Stimulated activated CD4-positive, alpha-beta T cell treated with anti-CD3 and anti-CD28 coated beads, TNF-alpha, amount 100 ng/mL, for 48 hours (primary cell): ENCODE measurements at places on chromosomes 4 and X.

DNA sequence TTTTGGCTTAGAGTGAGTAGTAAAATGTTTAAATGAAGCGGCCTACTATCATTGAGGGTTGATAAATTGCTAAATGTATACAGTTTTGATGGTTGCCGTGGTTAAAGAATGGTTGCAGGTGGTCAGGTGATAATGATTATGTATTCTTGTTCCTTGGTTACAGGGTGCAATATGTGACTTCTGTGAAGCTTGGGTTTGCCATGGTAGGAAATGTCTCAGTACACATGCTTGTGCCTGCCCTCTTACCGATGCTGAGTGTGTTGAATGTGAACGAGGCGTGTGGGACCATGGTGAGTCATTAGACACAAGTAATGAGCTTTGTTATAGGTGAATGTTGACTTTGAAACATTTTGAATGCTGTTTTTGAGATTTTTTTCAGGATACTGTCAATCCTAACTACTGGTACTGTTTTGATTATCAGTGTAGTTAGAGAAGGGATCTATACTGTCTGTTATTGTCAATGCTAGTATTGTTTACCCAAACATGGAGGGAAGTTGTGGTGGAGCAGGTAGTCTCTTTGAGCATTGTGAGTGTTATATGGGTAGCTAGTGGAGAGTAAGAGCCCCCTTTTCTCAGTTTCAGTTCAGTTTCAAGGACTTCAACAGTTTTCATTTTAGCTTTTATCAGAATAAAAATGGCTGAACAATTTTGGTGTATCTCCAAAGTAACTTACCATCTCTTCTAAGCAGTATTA is 8.9 kb downstream of the ZNF330 start:
- no peak for DNase-seq

DNA sequence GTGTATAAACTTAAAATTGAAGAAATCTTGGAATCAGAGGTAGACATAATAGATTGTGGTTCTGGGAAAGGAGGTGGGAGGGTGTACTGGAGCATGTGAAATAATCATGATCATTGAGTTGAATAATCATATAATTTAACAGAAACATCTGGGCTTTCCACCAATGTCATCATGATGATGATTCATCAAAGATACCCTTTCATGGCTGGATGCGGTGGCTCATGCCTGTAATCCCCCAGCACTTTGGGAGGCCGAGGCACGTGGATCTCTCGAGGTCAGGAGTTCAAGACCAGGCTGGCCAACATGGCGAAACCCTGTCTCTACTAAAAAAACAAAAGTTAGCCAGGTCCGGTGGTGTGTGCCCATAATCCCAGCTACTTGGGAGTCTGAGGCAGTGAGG is 6.7 kb upstream of the RUFY3 start:
- no peak for DNase-seq

DNA sequence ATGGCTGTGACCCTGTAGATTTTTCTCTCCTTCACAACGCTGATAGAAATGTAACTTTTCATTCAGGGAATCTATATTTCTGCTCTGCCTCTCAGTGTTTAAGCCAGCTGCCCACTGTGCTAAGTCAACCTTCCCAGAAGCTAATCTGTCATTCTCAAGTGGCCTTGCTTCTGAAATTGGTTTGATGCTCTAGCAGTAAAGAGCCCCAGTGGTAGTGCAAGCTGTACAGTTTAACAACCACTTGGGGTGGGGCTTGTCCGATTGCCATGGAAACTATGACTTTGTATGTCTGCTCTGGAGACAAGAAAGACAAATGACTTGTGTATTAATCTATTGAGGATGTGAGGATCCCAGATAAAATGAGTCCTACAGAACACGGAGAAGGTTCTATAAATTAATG is 620.9 kb upstream of the GALNT7 start:
- DNase-seq: no peak

DNA sequence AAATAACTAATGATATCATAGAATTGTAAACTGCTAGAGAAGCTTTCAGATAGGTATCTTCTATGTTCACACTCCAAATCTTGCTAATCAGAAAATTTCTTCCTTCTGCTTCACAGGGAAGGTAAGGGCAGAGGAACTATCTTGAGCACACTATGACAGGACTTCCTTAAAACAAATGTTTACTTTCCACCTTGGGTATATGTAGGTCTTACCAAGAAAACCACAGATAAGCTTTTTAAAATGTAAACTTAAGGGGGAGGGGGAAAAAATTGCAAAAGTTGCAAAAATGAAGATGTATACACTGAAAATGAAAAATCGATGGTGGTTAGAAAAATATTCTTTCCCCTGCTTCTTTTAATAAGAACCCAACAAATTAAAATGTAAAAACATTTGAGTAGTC is 30.9 kb downstream of the YTHDC1 start:
- DNase-seq: no peak

DNA sequence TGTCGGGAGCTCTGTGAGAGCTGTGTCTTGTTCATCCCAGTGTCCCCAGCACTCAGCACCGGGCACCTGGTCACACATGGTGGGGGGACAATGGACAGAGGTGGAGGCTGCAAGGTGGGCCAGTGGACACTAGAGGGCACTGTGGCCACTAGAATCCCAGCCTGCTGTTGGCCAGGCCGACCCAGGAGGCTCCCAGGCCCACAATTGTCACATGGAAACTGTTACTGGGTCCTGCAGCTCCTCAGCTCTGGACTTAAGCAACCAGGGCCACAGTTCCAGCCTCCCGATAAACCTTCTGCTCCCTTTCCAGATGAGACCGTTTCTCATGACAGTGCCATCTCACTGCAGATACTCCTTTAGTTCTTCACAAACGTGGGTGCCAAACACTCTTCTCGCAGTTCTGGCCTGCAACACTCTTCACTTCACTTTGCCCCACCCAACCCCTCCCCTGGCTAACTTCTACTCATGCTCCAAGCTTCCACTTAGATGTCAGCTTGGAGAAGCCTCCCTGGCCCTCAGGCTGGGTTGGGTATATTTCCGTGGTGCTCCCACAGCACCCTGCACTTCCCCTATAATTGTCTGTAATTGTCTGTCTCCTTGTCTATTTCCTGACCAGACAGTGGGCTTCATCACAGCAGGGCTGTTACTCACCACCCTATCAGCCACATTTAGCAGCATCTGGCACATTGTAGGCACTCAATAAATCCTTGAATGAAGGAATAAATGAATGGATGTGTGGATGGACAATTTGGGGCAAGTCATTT is 3.5 kb upstream of the IQSEC2 start:
- DNase-seq: no peak

GRCh38 chr4:163732473-163732872 is 238.0 kb downstream of the TMA16 start:
- no peak for DNase-seq

DNA sequence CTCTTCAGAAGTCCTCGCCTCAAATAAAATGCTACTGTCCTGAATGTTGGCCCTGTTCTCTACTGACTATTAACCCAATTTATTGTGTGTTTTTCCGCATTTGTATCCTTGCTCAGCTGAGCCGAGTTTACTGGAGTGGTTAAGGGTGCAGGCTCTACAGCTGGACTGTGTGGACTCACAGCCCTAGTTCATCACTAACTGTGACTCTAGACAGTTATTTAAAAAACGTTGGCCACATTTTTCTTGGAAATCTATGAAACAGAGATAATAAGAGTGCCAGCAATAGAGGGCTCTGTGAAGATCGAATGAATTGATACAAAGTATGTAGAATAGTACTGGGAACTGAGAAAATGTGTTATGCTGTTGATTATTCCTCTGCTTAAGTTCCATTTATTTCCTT is 2.9 kb upstream of the GUF1 start:
- DNase-seq: no peak

DNA sequence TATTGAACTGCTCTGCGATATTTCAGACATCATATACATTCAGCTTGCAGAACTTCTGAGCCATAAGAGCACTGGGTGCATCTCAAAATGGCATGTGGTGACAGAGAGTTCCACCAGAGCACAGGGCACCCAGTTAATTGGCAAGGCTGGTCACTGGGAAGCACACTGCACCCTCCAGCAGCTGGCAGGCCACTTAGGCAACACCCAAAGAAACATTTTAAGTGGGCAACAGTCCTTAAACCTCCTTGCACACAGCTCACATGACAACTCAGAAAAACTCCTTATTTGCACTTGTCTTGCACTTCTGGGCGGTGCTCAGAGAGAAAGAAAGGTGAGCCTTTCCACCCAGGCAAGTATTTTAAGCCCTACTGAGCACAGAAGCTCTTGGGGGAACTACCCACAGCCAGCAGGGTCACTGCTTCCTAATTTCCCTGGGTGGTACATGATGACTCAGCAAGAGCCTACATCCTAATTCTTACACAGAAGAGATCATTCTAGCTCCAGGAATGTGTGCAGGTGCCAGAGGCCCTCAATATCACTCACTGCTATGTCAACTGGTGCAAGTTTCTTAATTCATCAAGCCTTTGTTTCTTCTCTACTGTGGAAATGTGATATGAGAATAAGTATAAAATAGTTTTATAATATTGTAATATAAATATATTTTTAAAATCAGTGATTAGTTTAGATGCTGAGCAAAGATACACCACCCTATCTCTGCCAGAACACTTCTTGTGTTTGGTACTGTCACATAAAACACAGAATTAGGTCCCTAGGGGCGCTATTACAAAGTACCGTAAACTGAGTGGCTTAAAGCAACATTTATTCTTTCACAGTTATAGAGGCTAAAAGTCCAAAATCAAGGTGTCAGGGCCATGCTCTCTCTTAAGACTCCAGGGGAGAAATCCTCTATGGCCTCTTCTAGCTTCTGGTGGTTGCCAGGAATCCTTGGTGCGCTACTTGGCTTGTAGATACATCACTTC is 155.1 kb upstream of the PPARGC1A start:
- no peak for DNase-seq

- no peak for DNase-seq
Observed at GRCh38 chr4:57078685-57079521, 31.3 kb downstream of the IGFBP7 start.

- DNase-seq: no peak
Observed at GRCh38 chr4:181968371-181968770, 274.8 kb upstream of the TENM3 start.

DNA sequence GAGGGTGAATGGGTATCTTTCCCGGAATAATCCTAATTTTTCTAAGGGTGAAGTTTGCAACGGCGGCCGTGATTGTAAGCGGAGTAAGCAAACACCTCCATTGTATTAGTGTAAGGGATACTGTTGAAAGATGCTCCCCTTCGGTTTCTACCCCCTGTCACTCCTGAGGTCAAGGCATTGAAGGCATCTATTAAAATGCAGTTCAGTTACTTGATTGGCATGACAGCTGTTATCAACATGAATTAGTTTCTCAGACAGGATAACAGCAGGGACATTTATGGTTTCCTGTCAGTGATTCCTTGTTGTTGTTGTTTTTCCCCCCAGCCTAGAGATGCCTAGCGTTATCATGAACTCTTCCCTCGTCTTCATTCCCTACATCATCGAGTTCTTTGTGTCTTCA is 552 bp downstream of the SLC25A14 start:
- DNase-seq: no peak

DNA sequence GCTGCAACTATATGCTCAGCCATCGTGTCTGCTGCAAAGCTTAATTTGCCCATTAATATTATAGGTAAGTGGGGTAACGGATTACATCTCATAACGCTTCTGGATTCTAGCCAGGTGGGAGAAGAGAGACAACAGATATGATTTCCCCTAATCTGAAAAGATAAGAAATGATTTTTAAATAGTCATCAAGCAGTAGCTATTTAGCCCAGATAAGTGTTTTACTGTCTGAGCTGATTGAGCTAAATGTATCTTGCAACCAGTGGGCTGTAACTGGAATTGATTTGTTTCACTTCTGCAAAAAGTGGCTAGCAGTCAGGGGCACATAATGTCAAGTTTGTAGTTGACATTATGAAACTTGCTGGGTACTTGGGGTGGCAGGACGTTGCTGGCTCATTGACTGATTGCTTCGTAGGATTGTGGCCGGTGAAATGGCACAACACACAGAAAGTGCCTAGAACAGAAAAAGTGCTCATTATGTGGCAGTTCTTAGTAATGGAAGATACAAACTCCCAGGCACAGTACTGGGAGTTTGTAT is 18.5 kb downstream of the LAP3 start:
- DNase-seq: no peak
